CD14-positive monocyte (primary cell): ENCODE measurements at places on chromosomes 3 and 15. TPM values are rescaled to one million over a fixed set of nuclear protein-coding genes. Genes with fewer than 3 reads are reported as not detected.

CLDN16 gene
- not detected for polyA plus RNA-seq

LHFPL4 gene
- not detected for polyA plus RNA-seq

DNA sequence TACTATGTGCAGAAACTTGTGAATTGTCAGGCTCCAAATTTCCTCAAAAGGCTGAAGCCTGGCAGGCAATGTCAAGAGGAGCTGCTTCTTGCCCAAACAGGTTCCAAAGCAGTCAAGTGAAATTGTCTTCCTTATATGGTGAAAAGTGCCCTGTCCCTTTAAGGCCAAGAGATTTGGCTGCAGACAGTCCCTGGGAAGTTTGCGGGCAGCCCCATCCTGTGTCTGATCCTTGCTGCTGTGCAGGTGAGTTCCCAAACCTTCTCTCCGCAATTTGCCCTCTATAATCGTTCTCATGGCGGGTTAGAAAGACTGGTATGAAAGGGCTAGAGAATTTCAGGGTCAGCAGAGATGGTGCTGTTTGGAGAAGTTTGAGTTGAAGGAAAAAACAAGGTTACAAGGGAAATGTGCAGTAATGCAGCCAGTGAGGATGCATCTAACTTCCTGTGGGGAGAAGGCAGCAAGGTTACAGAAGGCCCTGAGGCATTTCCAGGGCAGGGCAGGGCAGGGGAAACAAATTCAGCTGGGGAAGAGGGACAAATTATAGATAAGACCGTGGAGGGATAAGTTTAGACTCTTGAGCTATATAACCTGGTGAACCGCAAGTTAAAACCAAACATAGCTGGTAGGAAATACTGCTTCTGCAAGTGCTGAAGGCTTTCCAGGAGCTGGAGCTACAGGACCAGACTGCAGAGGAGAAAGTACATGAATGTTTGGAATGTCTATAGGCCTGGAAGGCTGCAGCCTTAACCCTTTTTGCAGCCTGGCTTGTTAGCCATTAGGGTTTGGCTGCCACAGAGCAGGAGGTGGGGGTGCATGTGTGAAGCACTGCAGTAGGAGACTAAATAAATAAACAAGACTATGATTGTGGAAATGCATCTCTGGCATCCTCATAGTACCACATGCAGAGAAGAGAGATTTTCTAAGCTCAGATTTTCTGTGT is 256.2 kb upstream of the IL12A start:
- H3K36me3 ChIP-seq: no peaks in the 10 kb centered on the region
- H3K27ac ChIP-seq: no peak overlapping the region
- H3K4me1 ChIP-seq: no peaks in the 10 kb centered on the region
- H3K4me3 ChIP-seq: no peak overlapping the region
- H3K27me3 ChIP-seq: no peaks in the 10 kb centered on the region
- DNase-seq: no peak

HRG gene
- polyA plus RNA-seq: not detected

GRCh38 chr15:82641129-82641798 is 5.9 kb downstream of the CPEB1 start:
- H3K27ac ChIP-seq: no peak overlapping the region
- no peaks in the 10 kb centered on the region for H3K36me3 ChIP-seq
- H3K4me1 ChIP-seq: no peaks in the 10 kb centered on the region

DNA sequence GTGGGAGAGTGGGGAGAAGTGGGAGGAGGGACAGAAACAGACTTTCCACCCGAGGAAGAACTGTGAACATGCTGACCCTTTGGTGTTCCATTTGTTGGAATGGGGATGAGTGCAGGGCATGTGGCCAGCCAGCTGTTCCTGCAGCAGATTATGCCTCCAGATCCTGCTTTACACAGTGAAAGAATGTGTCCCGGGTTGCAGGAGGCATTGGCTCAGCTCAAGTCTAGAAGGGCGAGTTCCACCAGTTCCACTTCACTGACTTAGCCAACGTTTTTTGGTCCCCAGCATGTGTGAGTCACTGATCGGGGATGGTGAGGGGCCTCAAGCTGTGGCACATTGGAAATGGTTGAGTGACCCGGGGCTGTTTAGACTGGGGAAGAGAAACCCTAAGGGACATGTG is 307.0 kb upstream of the ROPN1 start:
- no peaks in the 10 kb centered on the region for H3K27me3 ChIP-seq
- no peaks in the 10 kb centered on the region for H3K36me3 ChIP-seq
- H3K27ac ChIP-seq: no peak overlapping the region
- no peak overlapping the region for H3K4me3 ChIP-seq
- DNase-seq: no peak

DNA sequence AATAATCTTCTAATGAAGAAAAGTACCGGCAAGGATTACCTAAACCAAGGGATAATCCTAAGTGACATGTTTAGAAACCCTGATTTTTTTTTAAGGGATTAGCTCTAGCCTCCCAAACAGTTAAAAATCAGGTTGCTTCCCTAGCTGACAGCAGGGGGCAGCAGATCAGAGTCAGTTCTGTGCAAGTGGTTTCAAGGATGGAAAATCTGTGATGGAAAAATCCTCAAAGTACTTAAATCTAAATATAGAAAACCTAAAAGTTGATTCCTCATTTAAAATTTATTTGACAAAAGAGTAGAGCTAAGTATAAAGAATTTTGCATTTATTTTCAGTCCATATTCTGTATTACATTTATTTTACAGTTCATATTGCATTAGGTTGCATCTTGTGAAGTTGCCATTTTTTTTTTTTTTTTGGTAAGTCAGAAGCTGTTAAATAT is 107.6 kb downstream of the PEX5L start:
- no peaks in the 10 kb centered on the region for H3K4me1 ChIP-seq
- peaks cover 3% of the 10 kb centered on the region for H3K27me3 ChIP-seq
- DNase-seq: peak; percentile 6
- no peak overlapping the region for H3K4me3 ChIP-seq
- H3K27ac ChIP-seq: no peak overlapping the region

GRCh38 chr3:31882895-31883294 is 98.2 kb downstream of the OSBPL10 start:
- H3K4me1 ChIP-seq: peaks cover 4% of the 10 kb centered on the region
- no peak overlapping the region for H3K27ac ChIP-seq
- DNase-seq: no peak
- no peak overlapping the region for H3K4me3 ChIP-seq
- H3K27me3 ChIP-seq: no peaks in the 10 kb centered on the region
